Activated T-helper 1 cell treated with anti-CD3 and anti-CD28 coated beads, Interleukin-12 subunit alpha, Interleukin-12 subunit beta, Interleukin-2, Interleukin-4 antibody, amounts not matched to agents 30 ng/mL and 10 ng/mL and 1 ng/mL, durations not matched to agents 14 hours and 24 hours and 36 hours (primary cell): ENCODE measurements at places on chromosomes 4 and X.

GRCh38 chr4:23978002-23978401, 88.2 kb upstream of the PPARGC1A start:
- no peak for DNase-seq

DNA sequence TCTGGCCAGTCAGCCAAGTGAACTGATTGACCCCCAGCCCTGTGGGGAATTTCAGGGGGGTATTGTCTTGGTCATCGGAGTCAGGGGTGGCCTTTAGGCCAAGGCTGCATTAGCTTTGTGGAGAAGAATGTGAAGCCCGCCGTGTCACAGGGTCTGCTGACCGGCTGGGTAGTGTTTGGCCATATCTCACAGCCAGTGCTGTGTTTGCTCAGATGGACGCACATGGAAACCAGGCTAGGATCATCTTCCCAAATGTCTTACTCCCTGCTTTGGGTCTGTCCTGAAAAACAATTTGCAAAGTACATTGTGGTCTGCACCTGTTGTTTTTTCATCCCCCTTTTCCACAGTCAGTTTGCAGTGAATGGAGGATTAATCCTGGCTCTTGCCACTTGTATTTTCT, 13.0 kb downstream of the TMEM164 start:
- DNase-seq: no peak

GRCh38 chrX:57137501-57137900, 304 bp upstream of the SPIN2A start:
- no peak for DNase-seq

DNA sequence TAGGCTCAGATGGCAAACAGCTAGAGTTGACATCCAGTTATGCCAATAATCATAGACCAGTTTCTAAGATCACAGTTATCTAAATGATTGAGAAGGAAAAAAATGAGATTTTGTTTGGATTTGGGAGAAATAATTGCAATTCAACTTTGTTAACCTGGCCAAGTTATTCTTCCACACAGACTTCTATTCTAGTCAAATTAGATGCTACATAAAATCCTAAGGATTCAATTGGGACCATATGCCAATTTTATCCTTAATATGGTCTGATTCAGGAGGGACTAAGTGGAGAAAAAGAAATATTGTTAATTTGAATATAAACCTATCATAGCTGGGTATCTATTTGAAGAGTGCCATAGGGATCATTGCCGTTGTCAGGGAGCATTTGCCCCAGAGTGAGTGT, 178.3 kb upstream of the SLC7A11 start:
- DNase-seq: no peak

DNA sequence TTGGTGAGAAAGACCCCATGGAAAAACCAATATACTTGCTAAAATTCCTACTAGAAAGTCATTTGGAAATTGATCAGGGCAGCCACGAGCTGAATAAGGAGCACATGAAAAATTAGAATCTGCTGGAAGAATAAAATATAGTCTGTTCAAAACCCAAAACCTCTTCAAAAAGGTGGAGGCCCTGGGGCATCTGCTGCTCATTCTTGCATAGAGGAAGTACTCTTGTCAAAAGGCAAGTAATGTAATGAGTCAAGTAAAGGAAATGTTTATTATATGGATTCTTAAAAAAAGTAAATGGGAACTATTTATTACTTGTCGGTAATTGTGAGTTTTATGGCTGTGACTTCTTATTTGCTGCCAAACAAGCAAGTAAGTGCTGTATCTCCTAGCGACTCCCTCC, 109.5 kb downstream of the GK start:
- DNase-seq: no peak

DNA sequence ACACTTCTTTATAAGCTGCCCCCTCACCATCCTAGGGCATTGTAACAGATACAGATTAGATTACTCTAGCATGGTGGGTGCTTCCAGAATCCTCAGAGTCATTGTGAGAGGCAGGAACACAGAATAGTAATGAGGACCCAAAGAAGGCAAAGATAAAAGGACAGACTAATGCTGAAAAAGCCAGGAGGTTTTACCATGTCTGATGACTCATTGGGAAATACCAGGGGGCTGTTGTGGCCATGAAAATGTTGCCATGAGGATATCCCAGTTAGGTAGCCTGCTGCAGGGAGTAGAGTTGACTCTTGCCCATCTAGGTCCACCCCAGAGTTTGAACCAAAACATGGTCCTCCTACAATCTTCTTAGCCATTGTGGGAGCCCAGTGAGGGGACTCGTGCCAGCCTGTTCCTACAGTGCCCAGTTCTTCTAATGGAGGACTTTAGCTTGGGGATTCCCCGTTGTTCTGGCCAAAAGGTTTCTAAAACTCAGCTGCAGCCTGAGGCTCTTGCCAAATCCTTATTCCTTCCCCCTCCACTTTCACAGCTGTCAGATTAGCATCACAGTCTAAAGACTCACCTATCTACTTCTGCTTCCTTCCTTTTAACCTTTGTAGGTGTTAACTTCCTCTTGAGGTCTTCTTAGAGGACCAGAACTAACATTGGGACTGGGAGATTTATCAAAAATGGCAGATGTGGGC, 586.0 kb upstream of the AADAT start:
- no peak for DNase-seq

GRCh38 chrX:123424546-123424945, 240.5 kb downstream of the GRIA3 start:
- DNase-seq: no peak

- DNase-seq: no peak
These were observed 1200.5 kb downstream of the C4orf33 start for GRCh38 chr4:130296448-130296847.

DNA sequence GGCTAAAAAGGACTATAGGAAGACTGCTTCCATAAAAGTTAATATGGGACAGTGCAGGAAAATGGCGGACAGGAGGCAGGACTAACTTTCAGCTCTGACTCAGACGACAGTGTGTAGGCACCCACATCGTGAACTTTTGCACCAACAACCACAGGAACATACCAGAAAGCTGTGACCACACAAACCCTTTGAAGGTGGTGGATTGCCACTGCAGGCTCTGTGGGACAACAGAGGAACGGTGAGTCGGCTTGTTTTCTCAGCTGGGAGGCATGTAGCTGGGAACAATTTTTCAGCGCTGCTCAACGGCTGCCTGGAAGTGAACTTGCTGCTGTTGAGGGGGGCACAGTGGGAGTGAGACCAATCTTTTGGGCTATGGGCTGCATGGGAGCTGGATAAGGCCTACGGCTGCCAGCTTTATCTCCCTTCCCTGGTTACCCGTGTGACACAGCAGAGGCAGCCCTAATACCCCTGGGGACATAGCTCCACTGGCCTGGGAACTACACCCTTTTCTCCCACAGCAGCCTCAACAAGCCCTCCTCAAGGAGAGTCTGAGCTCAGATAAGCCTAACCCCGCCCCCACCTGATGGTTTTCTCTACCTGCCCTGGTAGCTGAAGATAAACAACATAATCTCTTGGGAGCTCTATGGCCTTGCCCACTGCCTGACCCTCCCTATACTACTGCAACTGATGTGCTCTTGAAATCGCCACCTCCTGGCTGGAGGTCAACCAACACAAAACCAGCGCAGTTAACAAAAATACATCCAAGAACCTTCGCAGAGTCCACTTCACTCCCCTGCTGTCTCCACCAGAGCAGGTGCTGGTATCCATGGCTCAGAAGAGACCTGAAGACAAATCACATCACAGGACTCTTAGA, 1537.0 kb downstream of the C4orf33 start:
- DNase-seq: no peak

GRCh38 chr4:111959222-111959621, 186.0 kb upstream of the FAM241A start:
- no peak for DNase-seq

- DNase-seq: no peak
These were observed 112.0 kb downstream of the SHROOM3 start for GRCh38 chr4:76546759-76547742.

- DNase-seq: no peak
These were observed 36.3 kb downstream of the C4orf51 start for GRCh38 chr4:145716200-145716599.

DNA sequence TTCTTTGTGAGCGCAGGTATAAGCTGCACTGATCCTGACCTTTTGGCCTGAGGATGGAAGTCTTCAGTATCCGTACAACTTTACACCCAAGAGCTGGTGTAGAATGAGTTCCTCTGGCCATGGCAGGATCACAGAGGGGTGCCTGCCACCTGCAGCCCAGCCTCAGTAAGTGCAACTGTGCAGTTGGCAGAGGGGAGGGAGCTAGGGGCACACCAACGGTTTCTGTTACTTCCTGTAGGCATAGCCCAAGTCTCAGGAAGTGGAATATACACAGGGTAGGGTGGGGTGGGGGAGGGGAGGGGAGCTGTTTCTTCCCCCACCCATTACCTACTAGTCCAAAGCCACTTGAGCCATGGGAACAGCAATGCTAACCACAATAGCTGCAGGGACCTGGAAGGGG, 85.4 kb upstream of the GBA3 start:
- peak; percentile 11 for DNase-seq

DNA sequence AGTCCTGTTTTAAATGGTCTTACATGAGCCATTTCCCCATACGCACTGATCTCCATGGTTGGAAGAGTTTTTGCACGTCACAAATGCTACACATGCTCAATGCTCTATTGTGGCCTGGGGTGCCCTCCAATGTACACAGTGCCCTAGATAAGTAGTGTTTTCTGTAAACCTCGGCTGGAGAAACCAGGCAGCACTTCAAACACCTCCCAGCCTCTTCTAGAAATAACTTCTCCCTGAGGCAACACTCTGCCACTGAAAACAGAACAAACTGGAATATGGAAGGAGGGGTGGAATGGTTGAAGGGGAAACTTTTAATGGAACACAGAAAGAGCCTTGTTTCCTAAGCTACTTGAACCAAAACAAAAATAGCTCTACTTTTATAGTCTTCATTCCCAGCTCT, 123.9 kb upstream of the CBR4 start:
- no peak for DNase-seq

DNA sequence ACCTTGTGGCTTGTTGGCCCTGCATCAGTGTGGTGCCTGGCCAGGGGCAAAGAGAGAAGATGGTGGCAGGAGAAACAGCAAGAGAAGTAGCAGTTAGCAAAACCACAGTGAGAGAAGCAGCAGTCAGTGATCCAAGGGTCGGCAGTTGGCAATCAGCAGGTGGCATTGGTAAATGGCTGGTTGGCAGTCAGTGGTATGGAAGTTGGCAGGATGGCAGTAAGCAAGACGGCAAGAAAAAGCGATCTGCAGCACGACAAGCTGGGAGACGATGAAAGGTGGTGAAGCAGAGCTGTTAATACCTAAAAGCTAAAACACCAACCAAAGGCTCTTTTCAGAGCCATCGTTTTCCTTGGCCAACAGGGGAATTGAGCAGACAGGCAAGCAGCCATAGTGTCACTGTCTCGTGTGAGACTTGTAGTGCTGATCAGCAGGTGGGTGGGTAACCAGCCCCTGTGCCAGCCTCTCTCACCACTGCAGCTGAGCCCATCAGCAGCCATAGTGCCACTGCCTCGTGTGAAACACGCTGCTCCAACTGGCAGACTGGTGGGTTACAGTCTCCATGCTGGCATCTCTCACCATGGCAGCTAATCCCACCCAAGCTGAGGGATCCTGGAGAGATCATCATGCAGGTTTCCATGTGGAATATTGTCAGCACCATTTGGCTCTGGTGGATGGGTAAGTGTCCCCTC, 2078.4 kb downstream of the PCDH7 start:
- DNase-seq: no peak

- DNase-seq: no peak
These were observed at the start of gene HS3ST1 for GRCh38 chr4:11428231-11428898. HS3ST1 (minus strand) TSS chr4:11428894; CDS start chr4:11400005, 28,889 bp downstream.

DNA sequence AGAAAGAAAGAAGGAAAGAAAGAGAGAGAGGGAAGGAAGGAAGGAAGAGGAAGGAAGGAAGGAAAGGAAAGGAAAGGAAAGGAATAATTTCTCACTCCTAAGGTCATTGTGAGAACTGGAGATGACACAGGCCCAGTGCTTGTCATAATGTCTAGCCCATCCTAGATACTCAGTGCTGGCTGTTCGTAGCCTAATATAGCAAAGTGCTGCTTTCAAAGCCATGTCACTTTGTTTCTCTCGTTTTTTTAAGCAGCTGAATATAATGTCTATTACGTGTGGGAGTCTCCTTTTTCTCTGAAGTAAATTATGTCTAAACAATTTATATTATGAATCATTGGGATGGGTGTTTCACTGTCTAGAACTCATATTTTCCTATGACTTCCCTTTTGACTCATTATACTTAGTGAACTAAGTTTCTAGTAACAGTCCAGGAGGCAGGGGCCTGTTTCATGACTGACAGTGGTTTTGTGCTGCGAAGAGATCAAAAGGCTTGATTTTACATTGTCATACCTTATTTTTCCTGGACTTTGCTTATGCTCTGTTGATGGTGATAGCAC, 327.0 kb upstream of the ZFP42 start:
- DNase-seq: no peak
